ENCODE measurements at places on chromosomes 13 and 19. TPM values are rescaled to one million over a fixed set of nuclear protein-coding genes. Genes with fewer than 3 reads are reported as not detected.
A peak's percentile ranks its signal among the peaks of the same experiment; 100 is the strongest.

DNA sequence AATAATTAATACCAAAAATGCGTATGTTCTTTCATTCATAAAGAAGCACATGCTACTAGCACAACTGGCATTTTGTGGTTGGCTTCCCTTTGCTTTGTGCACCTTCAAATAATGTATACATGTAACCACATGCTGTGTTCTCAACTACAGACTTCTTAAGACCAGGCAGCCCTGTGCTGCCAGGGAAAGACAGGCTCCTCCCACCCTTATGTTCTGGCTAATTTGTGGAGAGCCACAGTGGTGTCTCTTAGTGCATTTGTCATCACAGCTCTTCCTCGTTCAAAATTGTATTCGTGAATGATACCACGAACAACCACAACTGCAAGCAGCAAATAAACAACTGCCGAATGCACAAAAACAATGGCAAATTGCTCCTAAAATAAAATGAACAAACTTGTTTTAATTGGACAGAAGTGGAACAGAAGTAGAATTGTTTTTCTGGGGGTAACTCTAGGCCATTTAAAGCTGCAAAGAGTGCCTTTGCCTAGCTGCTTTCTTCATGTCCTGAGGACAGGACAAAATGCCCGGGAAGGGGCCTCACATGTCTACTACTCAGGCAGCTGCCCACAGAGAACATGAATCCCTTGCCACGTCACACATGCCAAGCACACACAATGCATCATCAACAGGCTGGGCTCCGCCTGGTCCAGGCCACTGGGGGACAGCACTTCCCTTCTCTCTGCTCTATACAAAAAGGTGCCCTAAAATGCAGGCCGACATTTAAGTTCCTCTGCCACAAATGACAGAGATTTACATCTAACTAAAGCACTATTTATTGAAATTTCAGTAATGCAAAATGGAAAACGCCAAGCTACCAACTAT lies 21.7 kb downstream of the IRS2 start:
- no peaks in the 10 kb centered on the region for H3K36me3 ChIP-seq
- H3K4me1 ChIP-seq: no peaks in the 10 kb centered on the region
- DNase-seq: no peak
- H3K4me3 ChIP-seq: no peak overlapping the region

DNA sequence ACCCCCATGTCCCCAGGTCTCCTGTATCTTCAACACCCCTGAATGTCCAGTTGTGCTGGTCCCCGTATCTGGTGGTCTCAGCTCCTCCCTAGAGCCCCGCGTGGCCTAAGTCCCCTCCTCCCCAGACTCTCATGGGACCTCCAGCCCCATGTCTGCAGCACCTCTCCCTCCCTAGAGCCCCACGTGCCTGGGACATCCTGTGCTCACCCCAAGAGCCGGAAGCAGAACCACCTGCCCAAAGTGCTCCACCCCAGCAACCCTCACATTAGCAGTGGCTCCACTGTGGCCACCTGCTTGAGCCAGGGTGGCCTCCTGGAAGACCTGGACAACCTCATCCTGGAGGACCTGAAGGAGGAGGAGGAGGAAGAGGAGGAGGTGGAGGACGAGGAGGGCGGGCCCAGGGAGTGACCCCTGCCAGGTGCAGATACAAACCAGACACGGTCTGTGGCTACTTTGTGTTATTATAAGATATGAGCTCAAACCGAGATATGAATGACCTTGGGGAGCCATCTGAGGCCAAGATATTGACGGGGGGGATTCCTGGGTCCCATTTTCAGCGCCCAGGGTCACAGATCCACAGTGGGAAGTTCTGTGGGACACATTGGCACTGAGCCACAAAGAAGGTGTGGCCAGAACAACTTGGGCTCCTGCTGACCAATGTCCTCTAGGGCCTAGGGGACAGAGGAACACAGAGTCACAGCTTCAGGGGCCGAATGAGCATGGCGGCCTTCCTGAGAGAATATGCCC lies 6.0 kb downstream of the SHFL start:
- no peak overlapping the region for H3K4me3 ChIP-seq
- peaks cover 34% of the 10 kb centered on the region for H3K4me1 ChIP-seq
- peaks cover 2% of the 10 kb centered on the region for H3K36me3 ChIP-seq
- no peak for DNase-seq

DNA sequence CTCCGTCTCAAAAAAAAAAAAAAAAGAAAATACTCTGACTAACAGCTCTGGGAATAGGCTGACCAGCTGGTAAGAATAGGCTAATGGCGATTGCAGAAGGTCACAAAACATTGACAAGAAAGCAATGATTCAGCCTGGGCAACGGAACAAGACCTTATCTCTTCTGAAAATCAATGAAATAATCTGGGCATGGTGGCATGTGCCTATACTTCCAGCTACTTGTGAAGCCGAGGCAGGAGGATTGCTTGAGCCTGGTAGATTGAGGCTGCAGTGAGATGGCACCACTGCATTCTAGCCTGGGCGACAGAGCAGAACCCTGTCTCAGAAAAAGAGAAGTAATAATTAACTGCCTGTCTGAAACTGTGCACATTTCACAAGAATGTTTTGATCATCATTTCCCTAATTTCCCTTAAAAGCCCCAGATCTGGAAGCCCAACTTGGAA lies 18.8 kb upstream of the MTRF1 start:
- H3K4me3 ChIP-seq: no peak overlapping the region
- no peak overlapping the region for H3K27ac ChIP-seq
- no peaks in the 10 kb centered on the region for H3K36me3 ChIP-seq
- H3K27me3 ChIP-seq: peaks cover 9% of the 10 kb centered on the region
- no peak for DNase-seq

The IGFL1 gene
- total RNA-seq: not detected

DNA sequence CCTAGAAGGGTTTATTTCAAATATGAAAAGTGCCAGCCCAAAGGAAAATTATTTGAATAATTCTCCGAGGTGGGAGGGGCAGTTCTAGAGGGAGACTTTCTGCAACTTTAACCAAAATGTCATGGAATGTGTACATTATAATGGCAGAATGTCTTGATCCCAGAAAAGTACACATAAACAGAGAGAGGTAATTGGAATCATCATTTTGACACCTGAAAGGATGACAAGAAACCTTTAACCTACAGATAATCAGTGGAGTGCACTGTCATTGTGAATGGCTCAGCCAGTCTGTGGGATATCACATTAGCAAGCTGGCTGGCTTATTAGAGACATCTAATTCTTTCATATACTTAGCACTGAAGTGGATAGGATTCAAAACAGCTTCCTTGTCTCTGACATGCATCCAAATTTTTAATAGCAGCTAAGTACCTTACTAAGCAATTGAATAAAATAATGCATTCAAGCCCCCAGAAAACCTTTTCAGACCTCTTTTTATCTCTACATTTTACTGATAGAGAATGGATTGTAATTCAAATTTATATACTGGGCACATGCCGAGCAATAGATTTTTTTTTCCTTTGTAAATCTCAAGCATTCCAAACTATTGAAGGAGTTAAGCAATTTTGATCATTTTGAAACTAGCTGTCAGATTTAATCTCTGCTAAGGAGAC lies 468.6 kb downstream of the COG6 start:
- no peaks in the 10 kb centered on the region for H3K27me3 ChIP-seq
- H3K27ac ChIP-seq: no peak overlapping the region
- H3K36me3 ChIP-seq: no peaks in the 10 kb centered on the region
- H3K4me1 ChIP-seq: no peaks in the 10 kb centered on the region
- no peak overlapping the region for H3K4me3 ChIP-seq

The SLC1A6 gene
- not detected for total RNA-seq

GRCh38 chr19:4807188-4807587 lies 15.7 kb downstream of the FEM1A start:
- peaks cover 37% of the 10 kb centered on the region for H3K4me1 ChIP-seq
- H3K27me3 ChIP-seq: no peaks in the 10 kb centered on the region
- no peak overlapping the region for H3K4me3 ChIP-seq
- H3K36me3 ChIP-seq: no peaks in the 10 kb centered on the region

- H3K4me1 ChIP-seq: peaks cover 42% of the 10 kb centered on the region
- no peaks in the 10 kb centered on the region for H3K27me3 ChIP-seq
- H3K4me3 ChIP-seq: peak overlapping the region; percentile 37
- H3K27ac ChIP-seq: no peak overlapping the region
- DNase-seq: peak; percentile 67
- H3K36me3 ChIP-seq: no peaks in the 10 kb centered on the region
Measured at GRCh38 chr19:3570606-3571011, 2.1 kb upstream of the HMG20B start.

GRCh38 chr13:36839281-36839680 lies 20.3 kb downstream of the RFXAP start:
- DNase-seq: no peak
- no peak overlapping the region for H3K27ac ChIP-seq
- H3K4me1 ChIP-seq: no peaks in the 10 kb centered on the region
- no peaks in the 10 kb centered on the region for H3K36me3 ChIP-seq
- H3K4me3 ChIP-seq: no peak overlapping the region

- no peak for DNase-seq
- H3K27ac ChIP-seq: no peak within 1 kb of the TSS
- peaks cover 6% of the 10 kb centered on the region for H3K4me1 ChIP-seq
Measured at GRCh38 chr13:113657851-113658741, at the start of gene ATP4B. TSS of gene ATP4B (minus strand) at chr13:113658198. CDS start at chr13:113658144, 54 bp downstream.

The SPACA4 gene
- total RNA-seq: not detected

DNA sequence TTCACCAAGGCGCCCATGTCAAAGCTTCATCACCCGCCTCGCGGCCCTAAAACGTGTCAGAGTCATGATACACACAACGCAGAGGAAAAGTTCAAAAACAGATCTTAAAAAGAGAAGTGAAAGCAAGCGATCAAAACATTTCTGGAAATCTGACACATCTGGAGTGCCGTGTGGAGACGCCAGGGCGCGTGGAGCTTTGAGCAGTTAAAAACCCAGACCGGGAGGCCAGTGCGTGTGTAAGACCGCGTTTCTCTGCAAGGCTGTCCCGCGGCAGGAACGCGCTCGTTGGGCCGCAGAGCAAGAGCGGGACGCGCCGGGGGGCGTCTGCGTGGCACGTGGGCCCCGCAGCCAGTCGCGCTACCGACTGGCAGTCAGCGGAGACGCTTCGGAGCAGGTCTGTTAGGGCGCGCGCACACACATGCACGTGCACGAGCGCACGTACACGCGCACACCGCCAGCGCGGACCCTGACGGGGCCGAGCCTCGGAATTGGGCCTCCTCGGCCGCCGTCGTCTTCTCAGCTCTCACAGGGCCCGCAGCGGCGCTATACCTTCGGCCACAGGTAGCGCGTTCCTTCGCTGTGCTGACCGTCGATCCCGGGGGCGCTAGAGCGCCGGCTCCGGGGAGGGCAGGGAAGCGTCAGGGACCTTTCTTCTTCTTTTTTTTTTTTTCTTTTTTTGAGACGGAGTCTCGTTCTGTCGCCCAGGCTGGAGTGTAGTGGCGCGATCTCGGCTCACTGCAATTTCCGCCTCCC lies 35.8 kb downstream of the RNF6 start:
- peak; percentile 83 for DNase-seq
- no peaks in the 10 kb centered on the region for H3K36me3 ChIP-seq
- peak overlapping the region; percentile 79 for H3K4me3 ChIP-seq
- peaks cover 17% of the 10 kb centered on the region for H3K4me1 ChIP-seq
- no peaks in the 10 kb centered on the region for H3K27me3 ChIP-seq

GRCh38 chr13:79516595-79516994 lies 35.6 kb downstream of the NDFIP2 start:
- no peaks in the 10 kb centered on the region for H3K4me1 ChIP-seq
- no peak overlapping the region for H3K27ac ChIP-seq
- no peaks in the 10 kb centered on the region for H3K27me3 ChIP-seq
- no peak overlapping the region for H3K4me3 ChIP-seq
- no peaks in the 10 kb centered on the region for H3K36me3 ChIP-seq

DNA sequence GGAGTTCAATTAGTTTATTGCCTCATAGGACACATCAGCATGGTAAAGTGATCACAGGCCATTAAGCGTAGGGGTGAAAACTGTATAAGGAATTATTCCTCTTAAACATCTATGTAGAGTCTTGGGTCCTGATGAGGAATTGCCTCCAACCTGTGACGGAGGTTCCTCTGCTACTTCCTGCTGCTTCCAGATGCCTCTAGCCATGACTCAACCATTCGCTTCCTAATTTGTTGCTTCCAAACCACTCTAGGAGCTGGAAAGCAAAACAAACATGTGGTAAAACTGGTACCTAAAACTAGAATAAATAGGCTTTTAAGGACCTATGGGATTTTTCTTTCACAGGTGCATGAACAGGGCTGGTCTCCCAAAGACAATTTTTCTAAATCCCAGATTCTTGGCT lies 253.8 kb downstream of the KLF12 start:
- H3K4me3 ChIP-seq: no peak overlapping the region
- no peak overlapping the region for H3K27ac ChIP-seq
- H3K27me3 ChIP-seq: no peaks in the 10 kb centered on the region
- H3K4me1 ChIP-seq: no peaks in the 10 kb centered on the region
- no peaks in the 10 kb centered on the region for H3K36me3 ChIP-seq
- no peak for DNase-seq

The SGCG gene
- total RNA-seq: not detected

DNA sequence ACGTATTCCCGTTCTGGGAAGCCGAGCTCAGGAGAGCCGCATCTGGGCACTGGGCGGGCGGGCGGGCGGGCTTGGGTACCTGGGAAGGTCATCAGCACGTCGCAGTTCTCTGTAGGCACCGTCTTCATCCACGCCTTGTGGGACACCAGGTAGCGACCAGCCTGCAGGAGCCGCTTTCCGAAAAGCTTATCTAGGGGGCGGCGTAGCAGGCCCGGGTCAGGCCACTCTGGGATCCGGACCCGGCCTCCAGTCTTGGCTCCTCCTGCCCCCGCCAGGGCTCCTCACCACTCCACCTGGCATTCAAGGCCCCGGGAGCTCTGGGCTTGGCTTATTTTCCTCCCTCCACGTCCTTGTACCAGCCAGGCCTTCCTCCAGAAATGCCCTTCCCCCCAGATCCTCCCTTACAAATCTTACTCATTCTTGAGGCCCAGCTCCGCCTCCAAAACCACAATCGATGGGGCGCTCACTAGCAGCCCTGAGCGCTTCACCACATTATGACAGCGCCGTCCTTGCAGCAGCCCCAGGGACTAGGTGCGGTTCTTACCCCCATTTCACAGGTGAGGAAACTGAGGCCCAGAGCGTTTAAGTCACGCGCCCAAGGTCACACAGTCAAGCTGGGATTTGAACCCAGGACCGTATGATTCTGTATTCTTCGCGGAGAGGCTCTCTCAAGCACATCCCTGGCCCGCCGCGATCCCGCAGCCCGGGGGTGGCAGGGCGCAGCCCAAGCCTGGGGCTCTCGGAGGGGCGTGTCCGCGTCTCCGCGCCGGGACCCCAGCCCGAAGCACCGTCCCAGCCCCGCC lies 843 bp downstream of the ANO8 start:
- peaks cover 48% of the 10 kb centered on the region for H3K4me1 ChIP-seq
- no peaks in the 10 kb centered on the region for H3K27me3 ChIP-seq
- DNase-seq: no peak
- peak overlapping the region; percentile 68 for H3K27ac ChIP-seq
- no peaks in the 10 kb centered on the region for H3K36me3 ChIP-seq
